ENCODE measurements at places on chromosomes 5 and 9. TPM values are rescaled to one million over a fixed set of nuclear protein-coding genes. Genes with fewer than 3 reads are reported as not detected.
A peak's percentile ranks its signal among the peaks of the same experiment; 100 is the strongest.

DNA sequence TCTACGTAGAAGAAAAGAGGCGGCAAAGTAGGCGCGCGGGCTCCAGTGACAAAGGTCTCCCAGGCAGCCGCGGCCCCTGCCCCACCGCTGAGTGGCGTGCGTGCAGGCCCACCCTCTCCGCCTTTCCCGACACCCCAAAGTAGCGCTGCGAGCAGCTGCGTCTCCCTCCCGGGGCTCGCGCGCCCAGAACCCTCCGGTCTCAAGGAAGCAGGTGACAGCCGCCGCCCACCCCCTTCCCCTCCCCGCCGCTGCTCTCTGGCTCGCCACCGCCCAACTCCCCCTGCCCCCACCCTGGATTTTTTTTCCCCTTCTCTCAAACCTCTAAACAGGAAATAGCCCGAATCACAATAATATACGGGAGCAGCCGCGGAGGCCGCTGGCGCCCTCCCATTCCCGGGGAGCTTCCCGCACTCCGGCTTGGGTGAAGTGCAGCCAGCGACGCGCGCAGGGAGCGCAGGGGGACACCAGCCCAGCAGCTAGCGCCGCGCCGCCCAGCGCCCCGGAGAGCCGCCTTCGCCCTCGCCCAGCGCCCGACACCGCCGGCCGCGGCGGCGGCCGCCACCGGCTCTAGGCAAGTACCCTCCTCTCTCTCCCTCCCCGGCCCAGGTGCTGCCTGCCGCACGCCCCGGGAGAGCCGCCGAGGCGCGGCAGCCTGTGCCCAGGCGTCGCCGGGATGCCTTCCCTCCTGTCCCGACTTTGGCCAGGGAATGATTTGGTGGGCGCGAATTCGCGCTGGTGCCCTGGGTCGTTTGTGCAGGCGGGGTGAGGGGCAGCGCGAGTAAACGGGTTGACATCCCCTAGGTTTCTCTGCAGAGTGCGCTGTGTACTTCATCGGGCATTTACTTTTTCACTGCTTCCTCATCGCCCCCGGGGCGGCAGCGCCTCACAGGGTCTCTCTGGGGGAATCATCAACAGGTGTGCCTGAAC is 52.7 kb upstream of the TJP2 start:
- peak; percentile 60 for DNase-seq

DNA sequence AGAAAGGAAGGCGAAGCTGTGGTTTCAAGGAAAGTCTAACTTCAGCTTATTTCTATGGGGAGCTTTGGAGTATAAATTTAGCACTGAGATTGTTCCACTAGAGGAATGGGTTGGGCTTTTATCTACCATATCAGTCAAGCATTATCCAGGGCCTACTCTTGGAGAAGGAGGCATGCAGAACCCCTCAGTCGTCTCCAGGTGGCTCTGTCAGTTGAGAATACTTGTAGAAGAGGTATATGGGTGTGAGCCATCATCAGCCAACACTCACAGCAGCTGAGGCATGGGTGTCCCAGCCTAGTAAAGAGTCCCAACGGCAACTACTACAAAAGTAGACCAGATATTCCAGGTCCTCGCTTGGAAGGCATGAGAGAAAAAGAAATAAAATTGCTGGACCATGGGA is 548.5 kb upstream of the GRAMD2B start:
- no peak for DNase-seq

GRCh38 chr5:132662925-132663770 is 5.2 kb downstream of the IL13 start:
- no peak for DNase-seq

GRCh38 chr9:135552698-135553171 is 6.8 kb downstream of the OBP2A start:
- DNase-seq, result no peak

GRCh38 chr9:21988056-21988990 is 5.9 kb downstream of the CDKN2A start:
- DNase-seq, result no peak

DNA sequence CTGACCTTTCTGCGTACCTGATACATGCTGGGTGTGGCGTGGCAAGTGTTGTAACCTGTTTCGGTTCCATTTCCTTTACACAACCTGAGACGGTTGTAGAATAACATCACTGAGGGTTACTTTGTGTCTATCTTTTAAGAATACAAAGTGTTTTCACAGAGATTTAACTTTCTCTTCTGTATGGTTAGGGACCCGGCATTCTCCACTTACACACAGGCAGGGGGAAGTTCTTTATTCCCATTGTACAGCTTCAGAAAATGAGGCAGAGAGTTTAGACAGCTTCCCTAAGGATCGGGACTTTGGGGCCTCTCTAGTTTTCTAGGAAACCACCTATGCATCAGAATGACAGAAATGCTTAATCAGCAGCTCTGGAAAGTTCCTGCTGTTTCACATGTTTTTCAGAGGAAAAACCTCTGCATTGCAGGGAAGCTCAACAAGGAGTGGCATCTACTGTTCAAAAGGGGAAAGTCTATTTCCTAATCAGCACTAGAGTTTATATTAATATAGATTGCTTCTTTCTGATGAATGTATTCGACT is 41.3 kb downstream of the CAST start:
- DNase-seq, result no peak

The PCDHGA8 gene
- 1.9 TPM for total RNA-seq

The SLIT3 gene
- total RNA-seq, result 40.2 TPM

The PCA3 gene
- not detected for total RNA-seq

The SLC31A1 gene
- total RNA-seq, result 26.1 TPM

The NUTM2F gene
- total RNA-seq, result not detected

The LECT2 gene
- total RNA-seq, result not detected

Measured in mucosa of gallbladder (tissue), 1 donor.